ENCODE measurements at places on chromosomes 16 and 17. TPM values are rescaled to one million over a fixed set of nuclear protein-coding genes. Genes with fewer than 3 reads are reported as not detected.

DNA sequence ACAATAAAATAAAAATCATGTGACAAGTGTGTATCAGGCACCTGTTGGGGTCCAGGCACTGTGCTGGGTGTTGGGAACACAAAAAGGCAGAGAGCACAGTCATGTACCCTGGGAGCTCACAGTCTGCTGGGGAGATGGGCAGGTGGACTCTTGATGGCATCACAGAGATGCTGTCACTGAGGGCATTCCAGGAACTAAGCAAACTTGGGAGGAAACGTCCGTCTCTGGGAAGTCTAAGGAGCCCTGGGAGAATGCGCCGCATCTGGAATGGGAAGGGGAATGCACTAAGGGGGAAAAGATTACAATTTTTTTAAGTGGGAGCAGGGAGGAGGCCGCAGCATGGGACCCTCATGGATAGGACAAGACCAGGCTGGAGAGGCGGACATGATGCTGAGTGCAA is 80.9 kb upstream of the ZNF423 start:
- no peak for DNase-seq

- no peak for DNase-seq
Measured at GRCh38 chr17:17902376-17902775, 65.6 kb upstream of the SREBF1 start.

- DNase-seq: no peak
Measured at GRCh38 chr16:50889276-50889675, 147.4 kb downstream of the CYLD start.

G6PC1 gene
- total RNA-seq: not detected

DNA sequence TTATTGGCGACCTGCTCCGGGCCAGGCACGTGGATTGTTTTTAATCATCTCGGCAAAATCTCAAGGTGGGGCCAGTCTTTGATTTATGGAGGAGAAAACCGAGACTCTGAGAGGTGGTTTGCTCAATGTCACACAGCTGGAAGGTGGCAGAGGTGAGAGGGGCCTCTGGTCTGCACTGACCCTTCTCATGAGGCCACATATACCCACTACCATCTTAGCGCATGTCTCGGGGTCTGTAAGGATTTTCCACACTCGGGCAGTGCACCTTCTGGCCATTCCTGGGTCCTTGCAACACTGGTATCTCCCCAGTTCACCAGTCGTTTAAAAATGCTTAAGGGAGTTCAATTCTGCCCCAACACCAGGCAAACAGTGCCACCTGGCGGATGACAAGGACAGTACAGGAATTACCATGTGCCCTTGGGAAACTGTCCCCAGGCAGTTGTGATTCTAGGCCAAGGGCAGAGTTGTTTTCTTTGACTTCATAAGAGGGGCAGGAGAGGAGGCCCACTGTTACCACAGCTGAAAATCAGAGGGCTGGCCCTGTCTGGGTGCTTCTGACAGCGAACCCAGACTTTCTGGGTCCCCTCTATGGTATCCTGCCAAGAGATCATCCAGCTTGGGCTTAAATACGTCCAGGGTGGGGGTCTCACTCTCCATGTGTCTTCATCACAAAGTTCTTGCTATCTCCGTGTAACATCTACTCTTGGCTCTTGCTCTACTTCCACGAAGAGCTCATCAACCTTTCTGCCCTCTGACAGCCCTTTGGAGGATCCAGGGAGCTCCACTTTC is 39.4 kb upstream of the RAI1 start:
- peak; percentile 88 for DNase-seq

RHBDL1 gene
- total RNA-seq: 0.94 TPM

- no peak for DNase-seq
Measured at GRCh38 chr17:9292561-9292941, 271.2 kb downstream of the NTN1 start.

RNF222 gene
- total RNA-seq: not detected

DNA sequence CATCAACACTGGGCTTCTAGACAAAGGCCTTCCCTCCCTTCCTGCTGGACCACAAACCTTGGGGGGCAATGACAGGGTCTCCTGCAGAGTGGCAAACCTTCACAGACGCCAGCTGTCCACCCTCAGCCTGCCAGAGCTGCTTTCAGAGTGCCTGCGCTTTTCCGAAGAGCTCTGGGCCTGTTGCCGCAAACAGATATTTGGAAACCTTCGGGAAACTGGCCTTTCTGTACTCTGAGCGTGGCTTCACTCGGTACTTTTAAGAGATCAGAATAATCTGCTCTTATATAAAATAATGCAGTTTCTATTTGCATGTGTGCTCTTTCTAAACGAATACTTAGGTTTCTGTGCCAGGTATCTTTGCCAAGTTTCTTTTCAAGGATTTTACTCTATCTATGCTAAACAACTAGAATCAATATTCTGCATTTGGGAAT is 152.1 kb upstream of the CHMP6 start:
- DNase-seq: no peak

PCGF2 gene
- 13.8 TPM for total RNA-seq

GRCh38 chr17:60160829-60161501 is 11.2 kb downstream of the CA4 start:
- DNase-seq: no peak

DNA sequence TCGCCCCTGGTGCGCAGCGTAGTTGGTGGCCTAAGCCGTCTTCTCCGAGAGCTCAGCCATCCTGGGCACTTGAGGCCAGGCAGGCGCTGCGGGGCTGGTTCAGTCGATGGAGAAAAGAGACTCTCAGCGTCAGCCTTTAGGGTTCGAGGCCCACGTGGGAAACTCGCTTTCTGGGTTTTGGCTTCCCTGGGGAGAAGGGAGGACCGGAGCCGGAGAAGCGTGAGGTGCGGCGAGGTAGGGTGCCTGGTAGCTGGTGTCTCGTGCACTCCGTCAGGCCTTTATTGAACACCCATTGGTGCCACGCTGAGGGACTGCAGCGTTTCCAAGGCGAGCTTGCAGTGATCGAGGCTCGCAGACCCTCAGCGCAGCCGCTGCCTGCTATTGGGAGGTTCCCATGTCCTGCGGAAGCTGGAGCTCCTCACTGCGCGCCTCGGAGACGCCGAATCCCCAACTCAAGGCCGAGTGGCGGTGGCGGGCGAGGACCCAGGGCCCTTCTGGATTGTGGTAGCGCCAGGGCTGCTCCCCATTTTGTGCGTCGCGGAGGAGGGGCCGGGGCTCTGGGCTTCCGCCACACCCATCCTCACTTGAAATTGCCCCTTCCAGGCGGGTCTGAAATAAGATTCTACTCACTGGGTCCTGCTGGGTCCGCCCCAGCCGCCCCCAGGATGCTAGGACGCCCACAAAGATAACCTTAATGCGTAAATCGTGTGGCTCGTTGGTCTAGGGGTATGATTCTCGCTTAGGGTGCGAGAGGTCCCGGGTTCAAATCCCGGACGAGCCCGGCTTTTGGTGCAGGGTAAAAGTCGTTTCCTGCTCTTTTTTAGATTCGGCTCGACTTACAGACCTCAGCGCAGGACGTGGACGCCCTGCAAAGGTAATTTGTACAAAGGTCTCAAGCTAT is 1.2 kb downstream of the OR1F1 start:
- peak; percentile 74 for DNase-seq

- peak; percentile 59 for DNase-seq
Measured at GRCh38 chr17:67245694-67246402, 852 bp upstream of the HELZ start.

DNA sequence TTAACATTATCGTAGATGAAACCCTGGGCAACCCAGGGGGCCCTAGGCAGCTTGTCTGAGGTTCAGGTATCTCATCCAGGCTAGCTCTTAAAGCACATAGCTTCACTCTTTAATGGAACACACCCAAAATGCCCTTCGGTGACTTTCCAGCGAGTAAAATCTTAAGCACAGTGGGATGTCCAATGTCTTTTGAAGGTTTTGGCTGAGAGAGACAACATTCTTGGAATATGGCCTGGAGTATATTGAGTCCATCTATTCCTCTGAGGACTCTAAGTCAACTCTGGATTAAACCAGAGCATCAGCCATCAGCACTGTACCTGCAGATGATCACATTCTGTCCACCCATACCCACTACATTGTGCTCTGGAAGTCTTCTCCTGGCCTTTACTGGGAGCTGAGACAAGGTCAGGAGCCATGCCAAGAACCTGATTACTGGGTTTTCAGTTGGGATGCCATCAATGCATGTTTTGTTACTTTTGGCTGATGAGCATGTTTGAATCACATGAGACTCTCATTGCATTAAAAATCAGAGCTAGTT is 63.4 kb upstream of the CDH11 start:
- no peak for DNase-seq

DNA sequence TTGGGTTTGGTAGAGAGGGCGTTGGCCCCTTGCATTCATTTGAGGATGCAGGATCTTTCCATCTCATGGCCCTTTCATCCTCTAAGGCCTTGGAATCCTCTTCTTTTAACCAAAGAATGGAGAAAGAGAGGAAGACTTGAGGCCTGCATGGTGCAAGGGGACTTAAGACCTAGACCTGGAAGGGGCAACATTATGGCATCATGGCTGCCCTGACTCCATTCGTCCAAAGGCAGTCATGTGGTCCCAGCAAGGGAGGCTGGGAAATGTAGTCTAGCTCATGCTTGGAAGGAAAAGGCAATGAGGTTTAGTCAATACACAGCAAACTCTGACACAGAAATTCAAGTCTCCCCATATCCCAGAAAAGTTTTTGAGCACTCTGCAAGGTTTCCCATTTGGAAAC is 30.7 kb upstream of the CDRT4 start:
- DNase-seq: peak; percentile 38

GRCh38 chr17:17924857-17925250 is 47.3 kb downstream of the TOM1L2 start:
- no peak for DNase-seq

GRCh38 chr16:3133844-3134243 is 985 bp upstream of the ZNF213 start:
- DNase-seq: no peak

GRCh38 chr17:80619535-80620235 is 75.0 kb downstream of the RPTOR start:
- DNase-seq: no peak

DNA sequence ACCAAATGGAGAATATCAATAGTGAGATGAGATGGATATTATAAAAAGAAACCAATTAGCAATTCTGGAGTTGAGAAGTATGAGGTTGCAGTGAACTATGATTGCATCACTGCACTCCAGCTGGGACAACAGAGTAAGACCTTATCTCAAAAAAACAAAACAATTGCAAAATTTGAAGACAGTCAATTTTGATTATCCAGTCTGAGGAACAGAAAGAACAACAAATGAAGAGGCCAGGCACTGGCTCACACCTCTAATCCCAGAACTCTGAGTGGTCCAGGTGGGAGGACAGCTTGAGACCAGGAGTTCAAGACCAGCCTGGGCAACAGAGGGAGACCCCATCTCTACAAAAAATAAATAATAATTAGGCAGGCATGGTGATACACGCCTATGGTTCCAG is 35.0 kb downstream of the USP32 start:
- no peak for DNase-seq

DNA sequence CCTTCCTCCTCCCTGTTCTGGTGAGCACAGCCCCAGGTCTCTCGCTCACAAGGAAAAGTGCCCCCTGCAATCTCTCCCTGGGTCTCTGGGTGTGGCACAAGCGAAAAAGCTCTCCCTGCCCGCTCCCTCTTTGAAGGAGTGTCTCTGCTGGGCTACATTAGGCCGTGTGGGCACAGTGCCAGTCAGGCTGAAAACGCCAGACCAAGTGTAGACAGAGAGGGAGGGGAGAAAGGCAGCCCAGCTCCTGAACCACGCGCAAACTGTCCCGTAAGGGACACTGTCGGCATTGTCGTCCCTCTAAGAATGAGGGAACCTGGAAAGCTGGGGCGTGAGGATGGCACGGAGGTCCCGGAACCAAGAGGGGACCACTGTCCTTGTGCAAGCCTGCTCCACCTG is 3.9 kb downstream of the SMIM5 start:
- DNase-seq: no peak

DNA sequence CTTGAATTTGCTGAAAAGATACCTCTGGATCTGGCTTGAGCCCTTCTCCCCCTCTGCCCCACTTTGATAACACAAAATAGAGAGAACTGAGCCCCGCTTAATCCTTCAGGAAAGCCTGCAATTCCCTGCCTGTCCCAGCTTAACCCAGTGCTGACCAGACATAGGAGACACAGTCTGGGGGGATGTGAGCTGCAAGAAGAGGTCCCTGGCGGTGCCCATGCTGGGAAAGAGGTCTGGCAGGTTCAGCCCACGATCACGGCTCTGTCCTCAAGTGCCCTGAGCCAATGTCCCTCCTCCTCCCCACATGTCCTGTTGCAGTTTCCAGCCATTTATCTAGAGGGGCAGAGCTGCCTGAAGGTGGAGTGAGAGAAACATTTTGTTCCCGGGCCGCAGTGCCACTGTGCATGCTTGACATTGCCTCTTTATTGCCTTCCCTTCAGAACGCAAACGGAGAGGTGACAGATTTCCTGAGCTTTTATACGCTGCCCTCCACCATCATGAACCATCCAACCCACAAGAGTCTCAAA is 29.0 kb downstream of the PLCD3 start:
- no peak for DNase-seq

GRCh38 chr16:16101585-16101984 is 121.7 kb downstream of the ABCC6 start:
- DNase-seq: no peak

- DNase-seq: no peak
Measured at GRCh38 chr17:63095459-63095858, 129.4 kb downstream of the TANC2 start.

- DNase-seq: no peak
Measured at GRCh38 chr16:28845761-28846079, 428 bp downstream of the TUFM start.

DNA sequence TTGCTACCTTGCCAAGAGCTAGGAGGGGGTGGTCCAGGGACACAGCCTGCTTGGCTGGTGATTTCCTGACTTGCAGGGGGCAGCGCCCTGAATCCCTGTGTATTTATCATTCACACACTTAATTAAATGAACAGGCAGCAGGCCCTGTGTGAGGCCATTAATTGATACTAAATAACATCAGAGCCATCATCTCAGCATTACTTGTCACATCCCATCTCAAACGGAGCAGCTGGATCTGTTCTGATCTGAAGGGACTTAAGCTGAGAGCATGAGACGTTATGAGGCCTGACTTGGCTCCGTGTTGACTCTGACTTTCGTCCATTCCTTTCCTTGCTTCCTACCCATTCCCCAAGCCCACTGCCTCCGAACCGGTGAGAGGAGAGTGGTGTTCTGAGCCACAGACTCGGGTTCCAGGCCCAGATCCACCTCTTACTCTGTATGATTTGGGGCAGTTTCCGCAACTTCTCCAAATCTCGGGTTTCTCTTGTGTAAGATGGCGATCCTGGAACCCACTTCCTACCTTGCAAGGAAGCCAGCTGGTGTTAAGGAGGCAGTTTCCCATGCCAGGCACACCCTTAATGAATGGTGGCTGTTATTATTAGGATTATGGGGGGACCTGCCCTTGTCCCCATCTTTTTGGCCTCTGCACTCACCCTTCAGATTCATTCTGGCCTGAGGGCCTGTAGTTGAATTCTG is 33.8 kb downstream of the CACNA1G start:
- DNase-seq: no peak

KRT39 gene
- not detected for total RNA-seq

SKAP1 gene
- total RNA-seq: not detected

GRCh38 chr16:71746442-71747046 is 22.0 kb upstream of the PHLPP2 start:
- peak; percentile 50 for DNase-seq

Data from SJCRH30 (cell line).